ENCODE measurements at places on chromosomes 1 and 21.

DNA sequence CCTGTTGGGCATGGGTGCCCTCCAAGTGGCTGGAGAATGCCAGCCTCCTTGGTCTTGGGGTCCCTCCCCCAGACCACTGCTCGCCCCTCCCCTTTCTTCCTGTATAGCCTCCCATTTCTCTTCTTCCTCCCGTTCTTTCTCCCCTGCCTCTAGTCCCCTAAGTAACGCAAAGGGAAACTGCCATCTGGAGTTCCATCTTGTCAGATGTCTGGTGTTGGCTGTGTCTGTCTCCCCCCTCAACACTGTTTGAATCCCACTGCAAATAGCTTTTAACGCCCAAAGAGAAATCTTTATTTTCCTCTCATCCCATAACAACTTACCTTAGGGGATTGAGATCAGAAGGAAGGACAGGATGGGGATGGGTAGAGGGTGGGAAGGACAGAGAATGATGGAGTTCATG, 55.3 kb upstream of the CSF3R start:
- DNase-seq: no peak

DNA sequence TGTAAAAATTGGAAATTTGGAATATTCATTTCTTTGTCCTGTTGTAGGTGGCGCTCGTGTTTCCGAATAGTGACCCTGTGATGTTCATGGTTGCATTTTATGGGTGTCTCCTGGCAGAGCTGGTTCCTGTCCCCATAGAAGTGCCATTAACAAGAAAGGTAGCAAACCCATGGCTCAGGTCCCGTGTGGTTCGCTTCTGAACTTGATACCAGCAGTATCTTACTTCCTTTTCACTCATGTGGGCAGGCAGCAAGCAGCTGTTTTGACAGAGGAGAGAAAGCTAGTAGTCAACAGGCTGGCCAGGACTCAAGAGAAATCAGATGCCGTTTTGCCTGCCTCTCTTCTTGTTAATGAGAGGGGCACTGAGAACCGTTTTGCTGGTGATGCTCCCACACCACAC, 72.8 kb downstream of the S100B start:
- no peak for DNase-seq

DNA sequence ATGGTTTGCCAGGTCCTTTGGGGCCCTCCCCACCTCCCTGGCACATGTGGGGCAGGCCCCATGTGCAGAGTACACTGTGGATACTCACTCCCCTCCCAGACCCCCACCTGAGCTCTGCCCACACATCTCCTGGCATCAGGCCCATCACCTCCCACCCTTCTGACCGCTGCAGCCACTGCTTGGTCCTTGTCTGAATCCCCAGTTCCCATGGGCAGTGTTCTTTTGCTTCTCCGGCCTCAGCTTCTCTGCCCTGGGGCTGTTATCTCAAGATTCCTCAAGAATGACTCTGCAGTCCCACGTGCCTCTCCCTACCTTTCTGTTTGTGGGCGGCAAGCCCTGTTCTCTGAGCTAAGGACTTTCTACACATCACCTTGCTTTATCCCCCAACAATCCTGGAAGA, 187.7 kb upstream of the EDN2 start:
- no peak for DNase-seq

- no peak for DNase-seq
These were observed 513.0 kb downstream of the PTPRC start for GRCh38 chr1:199151634-199152425.

GRCh38 chr1:17929224-17929623, 174.1 kb downstream of the ACTL8 start:
- DNase-seq: no peak

GRCh38 chr1:37752583-37753471, 12.1 kb downstream of the EPHA10 start:
- no peak for DNase-seq

- no peak for DNase-seq
These were observed 404.4 kb upstream of the PBX1 start for GRCh38 chr1:164154622-164155021.

DNA sequence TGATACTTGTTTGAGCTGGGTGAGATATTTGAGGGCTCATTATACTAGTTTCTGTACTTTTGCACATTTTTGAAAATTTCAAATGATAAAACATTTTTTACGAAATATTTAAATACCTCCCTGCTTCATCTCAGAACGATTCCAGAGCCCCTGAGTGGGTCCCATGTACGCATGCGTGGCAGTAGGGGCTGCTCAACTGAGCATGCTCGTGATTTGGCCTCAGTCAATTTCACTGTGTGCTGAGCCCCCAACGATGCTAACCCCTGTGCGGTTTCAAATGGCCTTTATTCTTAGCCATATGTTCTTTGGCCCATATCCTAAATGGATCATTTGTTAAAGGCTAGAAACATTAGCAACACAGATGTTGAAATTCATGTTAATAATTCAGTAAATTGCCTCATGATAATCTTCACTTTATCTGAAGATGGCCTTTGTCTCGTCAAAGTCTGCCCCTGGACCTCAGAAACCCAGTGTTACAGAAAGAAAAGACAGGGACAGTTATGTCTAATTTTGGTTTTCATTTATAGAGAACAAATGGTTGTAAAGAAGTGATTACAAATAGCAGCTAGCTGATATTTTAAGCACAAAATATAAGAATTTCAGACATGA, 108.2 kb downstream of the MRPS6 start:
- no peak for DNase-seq

GRCh38 chr1:82226186-82226505, 425.4 kb downstream of the ADGRL2 start:
- DNase-seq: no peak

DNA sequence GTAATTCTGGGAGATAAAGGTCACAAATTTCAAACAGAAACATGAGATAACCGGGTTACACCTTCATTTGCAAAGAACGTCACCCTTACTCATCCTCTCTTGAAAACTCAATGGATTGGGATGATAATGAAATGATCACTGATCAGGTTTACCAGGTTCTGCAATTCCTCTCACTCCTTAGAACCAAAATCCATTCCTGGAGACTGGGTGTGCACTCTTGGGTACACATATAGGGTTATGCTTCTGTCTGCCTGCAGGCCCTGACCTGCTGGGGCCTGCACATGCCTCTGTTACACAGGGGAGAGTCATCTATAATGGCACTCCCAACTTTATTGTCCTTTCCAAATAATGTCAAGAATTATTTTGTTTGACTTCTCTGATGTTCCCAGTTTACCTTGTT, 8.3 kb downstream of the SUSD4 start:
- DNase-seq: no peak
